ENCODE measurements at places on chromosomes 3 and 15.

GRCh38 chr3:96466441-96466840 lies 348.0 kb upstream of the EPHA6 start:
- no peak for DNase-seq

DNA sequence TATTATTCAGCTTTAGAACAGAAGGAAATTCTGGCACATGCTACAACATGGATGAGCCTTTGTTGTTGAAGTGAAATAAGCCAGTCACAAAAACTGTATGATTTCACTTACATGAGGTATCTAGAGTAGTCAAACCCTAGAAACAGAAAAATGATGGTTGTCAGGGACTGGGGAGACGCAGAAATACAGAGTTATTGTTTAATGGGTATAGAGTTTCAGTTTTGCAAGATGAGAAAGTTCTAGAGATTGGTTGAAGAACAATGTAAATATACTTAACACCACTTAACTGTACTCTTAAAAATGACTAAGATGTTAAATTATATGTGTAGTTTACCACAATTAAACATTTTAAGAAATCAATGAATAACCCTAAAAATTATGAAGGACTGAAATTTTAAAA lies 15.8 kb downstream of the SPTSSB start:
- no peak for DNase-seq

DNA sequence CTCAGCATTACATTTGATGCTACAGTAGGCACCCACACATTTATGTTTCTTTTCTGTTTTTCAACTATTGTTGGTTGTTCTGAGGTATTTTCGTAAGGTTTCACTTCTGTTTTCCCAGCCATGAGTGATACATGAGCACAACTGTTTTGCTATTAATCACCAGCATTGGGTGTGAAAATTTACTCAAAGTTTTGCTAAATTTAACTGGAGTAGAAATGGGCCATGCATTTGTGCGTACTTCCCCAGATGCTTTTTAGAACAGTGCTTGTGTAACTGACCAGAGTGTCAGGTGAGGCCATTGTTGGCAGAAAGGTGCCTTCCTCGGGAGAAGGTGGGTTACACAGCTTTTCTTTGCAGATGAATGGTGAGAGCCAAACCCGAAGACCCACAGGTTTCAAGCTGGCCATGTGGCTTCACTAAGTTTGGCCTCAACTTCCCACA lies 70.4 kb downstream of the ST6GAL1 start:
- no peak for DNase-seq

GRCh38 chr3:189099505-189100290 lies 72.1 kb upstream of the TPRG1 start:
- no peak for DNase-seq

DNA sequence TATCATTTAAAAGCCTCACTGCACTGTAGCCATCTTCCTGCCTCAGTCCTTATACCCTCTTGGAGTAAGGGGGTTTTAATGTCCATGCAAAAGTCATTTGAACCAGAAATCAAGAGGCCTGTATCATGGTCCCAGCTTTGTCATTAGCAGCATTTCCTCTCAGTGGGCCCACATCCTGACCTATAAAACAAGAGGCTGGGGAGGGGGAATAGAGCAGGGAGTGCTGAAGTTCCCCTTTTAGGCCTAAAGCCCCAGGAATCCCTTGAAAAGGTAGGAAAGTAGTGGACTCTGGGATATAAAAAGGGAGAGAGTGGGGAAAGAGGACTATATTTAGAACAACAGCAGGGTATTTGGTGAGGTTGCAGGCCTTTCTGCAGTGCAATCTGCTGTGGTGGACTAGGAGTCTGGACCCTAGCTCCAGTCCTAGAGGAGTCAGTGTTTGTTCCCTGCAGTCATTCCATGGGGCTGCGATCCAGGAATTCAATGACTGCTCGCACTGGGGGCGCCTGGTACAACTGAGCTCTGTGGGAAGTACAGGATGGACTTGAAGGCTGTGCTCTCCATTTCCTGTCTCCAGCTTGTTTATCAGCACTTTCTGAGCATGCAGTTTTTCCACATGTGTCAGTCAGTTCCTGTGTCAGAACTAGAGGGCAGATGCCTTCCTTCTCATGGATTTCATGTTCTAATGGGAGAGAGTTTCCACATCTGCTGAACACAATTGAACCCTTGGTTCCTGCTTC lies 46.8 kb downstream of the PDHB start:
- no peak for DNase-seq

- no peak for DNase-seq
Measured at GRCh38 chr3:18751514-18751913, 326.4 kb upstream of the SATB1 start.

- no peak for DNase-seq
Measured at GRCh38 chr3:45950131-45950530, 6.9 kb downstream of the CXCR6 start.

GRCh38 chr3:188788621-188789081 lies 383.1 kb upstream of the TPRG1 start:
- DNase-seq, result no peak

DNA sequence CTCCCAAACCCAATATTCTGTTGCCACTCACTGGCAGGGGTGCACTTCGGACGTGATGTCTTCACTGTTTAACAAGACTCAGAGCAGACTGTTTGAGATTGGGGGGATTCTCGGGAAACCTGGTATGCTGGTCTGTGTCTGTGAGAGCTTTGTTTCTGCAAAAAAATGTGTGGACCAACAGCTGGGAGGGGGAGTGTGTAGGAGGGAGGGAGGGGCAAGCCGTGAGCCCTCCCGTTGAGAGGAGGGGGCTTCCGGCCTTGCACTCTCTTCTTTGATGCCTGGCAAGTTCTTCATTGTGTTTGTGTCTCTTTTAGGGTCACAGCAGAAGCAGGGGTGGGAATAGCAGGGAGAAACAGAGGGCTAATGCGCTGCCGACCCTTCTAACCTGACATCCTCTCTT lies 74.9 kb upstream of the NDN start:
- DNase-seq, result no peak

GRCh38 chr15:61869656-61870055 lies 190.6 kb downstream of the VPS13C start:
- no peak for DNase-seq
